ENCODE measurements at places on chromosomes 4 and X.

- DNase-seq, result no peak
Observed at GRCh38 chrX:78979789-78980464, 34.7 kb downstream of the P2RY10 start.

DNA sequence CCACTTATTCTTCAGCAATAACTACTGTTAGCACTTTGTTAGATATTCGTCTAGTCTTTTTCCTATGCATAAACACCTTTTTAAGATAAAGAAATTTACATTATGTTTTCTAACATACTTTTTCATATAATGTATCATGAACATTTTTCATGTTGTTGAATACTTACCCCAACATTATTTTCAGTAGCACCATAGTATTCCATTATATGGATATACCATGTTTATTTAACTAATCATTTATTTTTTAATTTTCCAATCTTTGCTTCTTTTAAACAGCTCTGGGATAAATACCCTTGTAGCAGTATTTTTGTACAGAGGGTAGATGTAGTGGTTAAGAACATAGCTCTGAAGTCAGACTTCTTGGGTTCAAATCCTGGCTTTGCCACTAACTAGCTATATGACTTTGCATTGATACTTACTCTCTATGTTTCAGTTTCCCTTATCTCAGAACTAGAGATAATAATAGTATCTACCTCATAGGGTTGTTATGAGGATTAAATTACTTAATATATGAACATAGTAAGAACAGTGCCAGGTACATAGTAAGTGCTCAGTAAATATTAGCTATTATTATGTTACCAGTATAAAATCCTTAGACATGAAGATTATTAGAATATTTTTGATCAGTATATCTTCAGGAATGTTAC is 11.3 kb downstream of the EXOC1 start:
- DNase-seq, result no peak

DNA sequence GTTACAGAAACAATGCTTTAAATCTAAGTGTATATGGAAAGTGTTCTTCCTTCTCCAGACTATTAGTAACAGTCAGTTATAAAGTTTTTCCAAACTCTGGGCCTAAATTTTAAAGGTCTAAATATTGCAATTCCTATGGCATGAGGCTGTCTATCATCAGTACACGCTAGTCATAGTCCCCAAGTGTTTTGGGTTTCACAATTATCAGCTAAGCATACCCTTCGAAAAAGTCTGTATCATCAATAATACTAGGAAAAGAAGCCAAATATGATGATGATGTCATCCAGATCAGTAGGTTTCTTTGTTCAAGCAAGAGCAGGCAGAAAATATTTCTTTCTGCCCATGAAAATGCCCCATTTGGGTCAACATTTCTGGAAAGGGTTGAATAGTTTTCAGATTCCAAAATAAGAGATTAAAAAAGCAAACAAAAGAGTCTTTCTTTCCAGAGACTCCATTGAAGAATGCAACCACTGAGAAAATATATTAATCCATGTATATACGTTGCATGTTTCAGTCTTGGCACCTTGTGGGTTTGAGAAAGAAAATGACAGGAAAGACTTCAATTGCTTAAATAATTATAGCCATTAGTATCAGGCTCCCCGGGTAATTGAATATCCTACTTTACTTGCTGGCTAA is 173.8 kb downstream of the CAMK2D start:
- no peak for DNase-seq

GRCh38 chr4:108068442-108068841 is 78.8 kb downstream of the HADH start:
- no peak for DNase-seq

GRCh38 chr4:683247-683897 is 5.6 kb downstream of the SLC49A3 start:
- no peak for DNase-seq

GRCh38 chr4:54643958-54644751 is 13.6 kb upstream of the KIT start:
- no peak for DNase-seq

- DNase-seq, result no peak
Observed at GRCh38 chr4:854356-854755, 28.4 kb upstream of the CPLX1 start.

DNA sequence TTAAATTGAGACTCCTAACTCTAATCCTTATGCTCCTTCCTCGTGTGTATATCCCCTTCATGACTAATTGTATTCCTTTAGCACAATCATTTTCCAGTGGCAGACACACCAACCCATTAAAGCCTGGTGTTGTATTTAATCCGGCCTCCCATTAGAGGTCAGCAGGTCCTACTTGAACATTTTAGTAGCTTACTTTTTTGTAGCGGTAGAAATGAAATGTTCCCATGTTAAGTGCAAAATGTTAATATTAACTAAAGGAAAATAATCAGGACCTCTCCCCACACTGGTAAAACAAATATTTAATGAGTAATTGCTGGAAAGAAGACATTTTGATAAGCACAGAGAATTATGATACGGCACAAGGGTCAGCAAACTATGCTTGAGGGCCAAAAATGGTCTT is 3.4 kb downstream of the RAB33B start:
- no peak for DNase-seq

- no peak for DNase-seq
Observed at GRCh38 chrX:20452487-20452886, 185.8 kb upstream of the RPS6KA3 start.

- no peak for DNase-seq
Observed at GRCh38 chr4:93540562-93540961, 288.0 kb upstream of the ATOH1 start.

DNA sequence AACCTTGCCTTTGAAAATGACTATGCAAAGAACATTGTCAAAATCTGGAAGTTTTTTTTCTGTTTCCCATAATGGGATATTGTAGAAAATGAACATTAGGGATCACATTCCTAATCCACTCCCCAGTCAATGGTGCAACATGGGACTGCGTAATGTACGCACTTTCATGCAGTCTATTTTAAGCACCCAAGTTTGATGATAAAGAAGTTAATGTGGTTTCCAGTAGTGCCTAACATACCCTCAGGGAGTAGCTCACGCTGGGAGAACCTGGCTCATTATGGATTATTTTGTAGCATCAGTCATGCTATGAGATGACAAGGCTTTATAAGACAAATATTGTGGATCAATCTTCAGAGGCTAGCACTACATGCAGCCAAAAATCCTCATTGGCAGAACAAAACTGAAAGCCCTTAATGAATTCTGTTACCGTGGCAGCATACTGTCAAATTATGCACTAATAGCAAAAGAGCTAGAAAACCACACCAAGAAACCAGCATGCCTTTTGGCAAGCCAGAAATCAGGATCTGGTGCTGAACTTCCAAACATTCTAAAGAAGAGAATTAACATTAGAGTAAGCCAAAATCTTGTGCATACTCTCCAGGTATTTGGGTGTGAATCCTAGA is 1392.8 kb upstream of the TENM3 start:
- no peak for DNase-seq

GRCh38 chrX:53047228-53047627 is 1.4 kb upstream of the GPR173 start:
- DNase-seq, result no peak

- no peak for DNase-seq
Observed at GRCh38 chrX:12988797-12989196, 13.9 kb downstream of the TMSB4X start.

- no peak for DNase-seq
Observed at GRCh38 chr4:107828315-107829090, 3.8 kb downstream of the SGMS2 start.

DNA sequence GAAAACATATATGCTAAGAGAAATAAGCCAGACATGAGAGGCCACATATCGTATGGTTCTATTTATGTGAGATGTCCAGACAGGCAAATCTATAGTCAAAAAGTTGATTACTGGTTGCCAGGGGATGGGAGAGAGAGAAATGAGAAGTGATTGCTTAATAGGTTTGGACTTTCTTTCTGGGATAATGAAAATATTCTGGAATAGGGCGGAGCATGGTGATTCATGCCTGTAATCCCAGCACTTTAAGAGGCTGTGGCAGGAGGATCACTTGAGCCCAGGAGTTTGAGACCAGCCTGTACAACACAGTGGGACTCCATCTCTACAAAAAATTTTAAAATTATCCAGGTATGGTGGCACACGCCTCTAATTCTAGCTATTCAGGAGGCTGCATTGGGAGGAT is 22.4 kb downstream of the RBM47 start:
- no peak for DNase-seq

DNA sequence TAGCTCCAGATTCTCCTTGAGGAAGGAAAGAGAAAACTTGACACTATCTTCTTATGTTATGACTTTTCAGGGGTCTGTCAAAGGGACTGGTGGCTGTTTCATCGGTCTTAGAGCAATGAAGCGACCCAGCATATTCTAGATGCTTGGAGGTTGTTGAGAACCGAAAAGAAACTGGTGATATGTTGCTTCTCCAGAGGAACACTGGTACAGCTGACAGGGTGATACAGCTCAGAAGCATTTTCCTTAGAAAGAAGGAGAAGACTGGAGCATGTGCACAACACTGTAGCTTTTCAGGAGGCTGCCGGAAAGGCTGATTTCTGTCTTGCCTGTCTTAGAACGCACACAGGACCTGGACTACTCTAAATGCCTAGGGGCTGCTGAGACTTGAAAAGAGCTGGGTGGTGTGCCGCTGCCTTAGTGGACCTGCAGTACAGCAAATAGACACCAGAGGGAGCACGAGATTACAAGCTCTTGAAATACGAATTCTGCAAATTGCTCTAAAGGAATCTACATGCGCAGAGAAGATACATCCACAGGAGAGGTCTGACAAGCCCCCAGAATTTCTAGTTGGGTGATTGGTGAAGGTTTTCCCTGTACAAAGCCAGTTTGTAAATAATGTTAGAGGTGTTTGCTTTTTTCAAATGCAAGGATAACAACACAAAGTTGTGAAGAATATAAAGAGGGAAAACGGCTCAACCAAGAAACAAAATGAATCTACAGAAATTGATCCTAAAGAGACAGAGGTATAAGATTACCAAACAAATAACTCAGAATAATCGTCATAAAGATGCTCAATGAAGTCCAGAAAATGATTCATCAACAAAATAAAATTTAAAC is 223.1 kb upstream of the DMD start:
- DNase-seq, result no peak

GRCh38 chrX:13522811-13523210 is 46.6 kb upstream of the EGFL6 start:
- DNase-seq, result no peak

GRCh38 chr4:92099861-92100260 is 203.9 kb upstream of the GRID2 start:
- DNase-seq, result no peak

- no peak for DNase-seq
Observed at GRCh38 chr4:84238247-84239090, 260.6 kb downstream of the NKX6-1 start.

- no peak for DNase-seq
Observed at GRCh38 chrX:120308558-120308957, 2.7 kb downstream of the TMEM255A start.

- no peak for DNase-seq
Observed at GRCh38 chr4:13528821-13529127, 15.5 kb downstream of the NKX3-2 start.

DNA sequence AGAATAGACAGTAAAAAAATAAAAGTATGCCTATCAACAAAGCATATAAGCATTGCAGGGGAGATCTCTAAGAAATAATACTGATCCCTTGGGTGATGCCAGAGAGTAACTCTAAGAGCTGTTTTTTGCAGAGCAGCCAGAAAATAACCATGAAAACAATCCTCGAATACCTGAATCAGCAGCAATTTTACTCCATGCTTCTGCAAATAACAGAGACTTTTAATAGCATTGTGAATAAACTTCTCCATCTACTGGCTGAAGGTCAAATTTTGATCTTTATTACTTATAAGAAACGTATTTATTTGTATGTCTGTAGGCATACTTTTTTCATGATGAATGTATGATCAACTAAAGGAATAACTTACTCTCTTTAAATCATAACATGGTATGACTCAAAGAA is 334.5 kb downstream of the GALNTL6 start:
- no peak for DNase-seq

DNA sequence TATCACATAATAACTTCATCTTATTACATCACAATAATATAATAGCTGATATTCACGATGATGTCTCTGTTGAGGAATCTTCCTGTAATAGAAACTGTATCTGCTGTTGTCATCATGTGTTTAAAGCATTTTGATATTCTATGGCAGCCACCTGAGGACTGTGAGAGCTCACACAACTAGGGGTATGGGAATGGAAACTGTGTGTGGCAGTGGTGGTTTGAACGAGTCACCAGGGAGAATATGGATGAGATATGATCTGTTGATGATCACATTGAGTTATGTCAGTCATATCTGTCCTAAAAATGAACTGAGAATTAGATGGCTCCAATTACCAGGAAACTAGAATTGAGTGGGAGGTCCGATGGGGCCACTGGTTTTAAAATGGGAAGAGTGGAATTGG is 169.6 kb downstream of the MID1IP1 start:
- DNase-seq, result no peak

DNA sequence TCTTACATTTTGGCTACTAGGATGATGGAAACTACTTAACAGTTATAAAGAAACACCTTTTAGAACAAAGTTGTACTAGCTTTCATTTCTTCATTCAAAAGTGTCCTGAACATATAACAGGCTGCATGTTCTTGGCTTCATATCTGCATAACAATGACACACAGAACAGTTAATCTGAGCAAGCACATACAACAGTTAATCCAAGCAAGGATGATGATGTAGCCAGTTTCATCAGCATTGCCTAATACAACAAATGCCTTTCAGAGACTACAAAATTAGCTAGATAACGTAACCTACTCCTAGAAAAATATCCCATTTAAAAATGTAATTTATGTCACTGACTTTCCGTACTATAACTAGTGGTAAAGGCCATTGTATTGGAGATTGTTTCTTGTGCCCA is 182.1 kb downstream of the SCFD2 start:
- DNase-seq, result no peak

DNA sequence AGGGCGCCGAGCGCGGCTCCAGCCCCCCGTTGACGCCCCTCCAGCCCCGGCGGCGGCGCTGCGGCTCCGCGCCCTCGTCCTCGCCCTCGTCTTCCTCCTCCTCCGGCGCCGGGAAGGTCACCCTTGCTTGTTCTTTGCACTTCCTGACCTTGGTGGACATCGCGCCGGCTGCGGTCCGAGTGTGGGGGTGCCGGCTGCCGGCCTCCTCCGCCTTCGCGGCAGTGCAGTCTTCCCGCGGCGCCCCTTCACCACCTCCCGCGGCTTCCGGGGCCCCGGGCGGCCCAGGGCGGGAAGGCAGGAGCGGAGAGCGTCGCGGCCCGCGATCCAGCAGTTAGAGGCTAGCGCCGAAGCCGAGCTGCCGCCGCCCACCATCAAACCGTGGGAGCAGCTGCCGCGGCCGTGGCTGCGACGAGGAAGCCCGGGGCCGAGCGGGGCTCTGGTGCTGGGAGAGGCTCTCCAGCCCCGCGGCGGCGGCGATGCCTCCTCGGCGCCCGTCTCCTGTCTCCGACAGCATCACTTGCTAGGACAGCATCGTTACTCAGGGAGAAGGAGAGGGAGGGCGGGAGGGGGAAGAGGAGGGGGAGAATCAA is at the start of gene TRPC3:
Gene TRPC3 (minus strand): TSS at position 540 of the 590 bp plus-strand sequence. CDS start 380 bp downstream, at position 160.
- no peak for DNase-seq

- no peak for DNase-seq
Observed at GRCh38 chr4:177968817-177969442, 526.7 kb upstream of the AGA start.

DNA sequence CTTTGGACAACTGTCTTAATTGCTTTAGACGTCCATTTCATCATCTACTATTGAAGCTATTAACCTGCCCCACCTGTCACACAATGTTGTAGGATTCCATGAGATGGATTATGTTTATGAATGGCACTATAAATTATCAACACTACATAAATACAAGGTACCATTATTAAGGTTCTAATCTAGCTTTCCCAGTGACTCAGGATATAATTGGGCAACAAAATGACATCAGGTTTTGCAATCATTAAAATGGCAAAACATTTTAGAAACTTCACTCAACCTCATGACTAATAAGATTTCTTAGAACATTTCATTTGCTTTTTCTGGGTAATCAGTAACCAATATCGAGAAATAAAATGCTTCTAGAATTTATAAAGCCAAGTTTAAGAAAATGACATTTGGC is 9.2 kb downstream of the HOPX start:
- DNase-seq, result no peak

All from cerebellar nuclear complex (tissue), 1 donor.